ENCODE measurements at places on chromosomes 3 and 15.

DNA sequence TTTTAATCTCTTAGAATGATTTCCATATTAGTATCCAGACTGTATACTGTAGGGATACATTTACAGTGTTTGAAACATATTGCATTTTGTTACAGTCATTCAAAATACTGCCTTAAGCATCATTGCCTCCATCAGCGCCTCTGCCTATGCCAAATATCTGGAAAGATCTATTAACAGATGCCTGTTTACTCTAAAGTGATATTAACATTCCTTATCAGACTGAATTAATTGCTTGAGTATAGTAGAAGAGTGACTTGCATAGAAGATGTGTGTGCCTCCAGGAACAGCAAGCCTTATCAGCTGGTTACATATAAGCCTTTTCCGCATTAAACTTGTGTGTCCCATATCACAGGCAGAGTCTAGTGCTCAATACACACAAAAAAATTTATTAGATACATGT lies 379.1 kb downstream of the CADM2 start:
- no peak for DNase-seq

- DNase-seq = no peak
Measured at GRCh38 chr15:79608066-79608864, 176.1 kb downstream of the MINAR1 start.

DNA sequence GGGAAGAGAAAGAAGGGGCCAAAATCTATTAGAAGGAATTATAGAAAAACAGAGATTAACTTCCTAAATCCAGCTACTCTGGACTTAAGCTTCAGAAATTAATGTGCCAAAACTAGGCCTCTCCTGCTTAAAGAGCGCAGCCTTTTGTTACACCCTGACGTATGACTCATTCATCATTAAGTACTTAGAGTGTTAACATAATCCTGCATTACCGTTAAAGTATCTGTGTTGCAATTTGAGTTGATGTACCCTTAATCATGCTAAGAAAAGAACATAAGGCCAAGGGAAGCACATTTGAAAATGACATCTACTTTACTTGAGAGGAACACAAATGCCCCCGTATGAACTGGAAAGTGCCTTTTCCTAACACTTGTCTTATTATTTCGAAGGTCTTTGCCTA lies 7.9 kb downstream of the HTR3D start:
- no peak for DNase-seq

DNA sequence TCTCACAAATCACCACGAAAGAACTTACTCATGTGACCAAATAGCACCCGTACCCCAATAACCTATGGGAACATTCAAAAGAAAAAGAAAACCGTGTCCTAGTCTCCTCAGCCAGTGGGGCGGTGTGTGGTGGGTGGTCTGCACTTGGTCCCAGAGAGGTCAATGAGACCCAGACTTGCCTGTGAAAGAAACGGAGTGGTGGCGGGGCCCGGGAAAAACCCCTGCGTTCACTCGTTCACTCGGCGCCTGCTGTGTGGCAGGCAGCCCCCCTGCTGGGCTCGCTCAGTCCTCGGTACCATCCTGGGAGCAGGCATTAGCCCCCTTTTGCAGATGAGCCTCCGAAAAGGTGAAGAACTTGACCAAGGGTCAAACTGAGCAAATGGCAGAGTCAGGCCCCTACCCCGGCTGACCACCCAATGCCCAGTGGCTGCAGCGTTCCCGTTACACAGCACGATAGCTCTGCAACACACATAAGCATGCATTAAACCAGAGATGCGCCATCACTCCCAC lies 36.0 kb downstream of the ZDHHC19 start:
- no peak for DNase-seq

DNA sequence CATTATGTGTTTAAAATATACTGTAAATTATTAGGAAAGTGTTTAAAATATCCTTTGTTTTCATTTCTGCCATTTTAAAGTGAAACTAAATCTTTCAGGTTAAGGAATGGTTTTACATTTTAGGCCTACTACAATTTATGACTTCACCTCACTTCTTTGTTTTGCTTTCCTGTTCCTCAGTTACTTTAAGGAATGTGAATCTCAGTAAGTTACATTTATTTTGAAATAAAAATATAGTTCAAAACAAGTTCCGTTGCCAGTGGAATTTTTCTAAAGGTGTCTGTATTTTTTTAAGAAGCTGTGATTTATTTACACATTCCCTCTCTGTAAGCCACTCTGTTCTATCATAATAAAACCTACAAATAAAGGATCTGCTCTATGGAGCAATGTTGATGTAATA lies 630.9 kb upstream of the AGTR1 start:
- DNase-seq = no peak

GRCh38 chr3:109973733-109974132 lies 636.4 kb upstream of the DPPA4 start:
- DNase-seq = no peak

GRCh38 chr15:62362608-62363007 lies 197.5 kb upstream of the C2CD4B start:
- DNase-seq = no peak

DNA sequence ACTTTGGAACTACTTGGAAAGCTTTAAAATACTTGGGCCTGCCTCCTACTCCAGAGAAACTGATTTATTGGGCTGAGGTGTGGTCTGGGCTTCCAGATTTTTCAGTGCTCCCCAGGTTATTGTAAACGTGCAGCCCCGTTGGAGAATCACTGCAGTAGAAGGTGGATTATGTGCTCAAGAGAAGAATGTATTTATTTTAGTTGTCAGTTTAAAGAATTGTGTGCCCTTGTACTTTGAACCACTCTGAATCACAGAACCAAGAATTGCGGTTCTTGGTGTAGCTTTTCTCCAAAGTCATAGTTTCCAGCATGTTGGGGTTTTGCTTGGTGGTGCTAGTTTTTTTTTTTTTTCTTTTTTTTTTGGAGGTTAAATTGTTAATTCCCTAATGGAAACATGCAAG lies 1.6 kb downstream of the TATDN2 start:
- DNase-seq = no peak
